ENCODE measurements at places on chromosomes 1 and 21. TPM values are rescaled to one million over a fixed set of nuclear protein-coding genes. Genes with fewer than 3 reads are reported as not detected.

GRCh38 chr1:210447456-210448057 is 118.9 kb downstream of the HHAT start:
- no peak overlapping the region for H3K27ac ChIP-seq
- no peaks in the 10 kb centered on the region for H3K36me3 ChIP-seq
- peaks cover 4% of the 10 kb centered on the region for H3K4me1 ChIP-seq
- H3K4me3 ChIP-seq: no peak overlapping the region
- no peak for DNase-seq

DNA sequence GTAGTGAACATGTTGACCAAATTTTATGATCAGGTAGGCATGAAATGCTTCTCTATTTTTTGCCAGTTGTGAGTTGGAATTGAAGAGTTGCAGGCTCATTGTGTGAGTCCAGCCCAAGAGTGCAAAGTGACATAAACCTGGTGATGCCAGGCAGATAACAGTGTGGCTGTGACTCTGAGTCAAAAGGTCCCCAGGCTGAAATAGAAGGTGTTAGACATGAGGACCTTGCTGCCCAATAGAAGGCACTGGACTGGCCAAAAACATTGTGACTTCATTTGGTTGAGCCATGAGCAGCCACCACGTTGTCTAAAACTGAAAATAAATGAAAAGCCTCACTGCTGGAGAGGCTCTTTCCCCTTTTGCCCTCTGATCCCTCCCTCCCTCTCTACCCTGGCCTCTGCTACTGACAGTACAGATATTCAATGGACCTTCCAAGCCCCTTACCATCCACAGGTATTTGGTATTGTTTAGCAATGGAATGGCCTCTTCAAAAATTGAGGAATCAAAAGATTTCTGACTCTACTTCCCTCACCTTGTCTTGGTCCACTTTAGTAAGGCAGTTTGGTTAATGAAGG is 67.8 kb upstream of the ABCD3 start:
- no peaks in the 10 kb centered on the region for H3K4me1 ChIP-seq
- H3K4me3 ChIP-seq: no peak overlapping the region
- no peak for DNase-seq

DNA sequence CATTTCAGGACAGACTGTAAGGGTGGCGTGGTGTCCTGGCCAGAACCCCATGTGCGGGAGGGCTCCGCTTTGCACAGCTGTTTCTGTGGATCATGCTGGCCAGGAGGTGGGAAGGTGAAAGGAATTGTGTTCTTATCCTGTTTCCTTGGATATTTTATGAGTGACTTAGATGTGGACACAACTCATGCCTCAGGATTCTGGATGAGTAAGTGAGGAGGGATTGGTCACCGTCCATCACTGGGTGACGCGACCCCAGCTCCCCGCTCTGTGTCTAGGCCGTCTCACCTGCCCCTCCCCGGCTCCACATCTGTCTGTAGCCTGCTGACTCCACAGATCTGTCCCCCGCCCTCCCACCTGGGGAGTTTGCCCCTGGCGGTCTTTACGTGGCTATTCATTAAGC is 48.8 kb downstream of the PIK3CD start:
- H3K4me1 ChIP-seq: peaks cover 15% of the 10 kb centered on the region
- H3K4me3 ChIP-seq: 0 out of 2 replicates have a peak overlapping the region, but pooled peaks have one; percentile 5
- peak; percentile 45 for DNase-seq
- H3K27ac ChIP-seq: no peak overlapping the region
- no peaks in the 10 kb centered on the region for H3K36me3 ChIP-seq
- H3K27me3 ChIP-seq: no peaks in the 10 kb centered on the region

The RABGAP1L gene
- total RNA-seq: 29.3 TPM

- H3K4me3 ChIP-seq: no peak overlapping the region
- DNase-seq: no peak
- H3K27me3 ChIP-seq: no peaks in the 10 kb centered on the region
Measured at GRCh38 chr1:234427950-234428646, 50.9 kb downstream of the TARBP1 start.

DNA sequence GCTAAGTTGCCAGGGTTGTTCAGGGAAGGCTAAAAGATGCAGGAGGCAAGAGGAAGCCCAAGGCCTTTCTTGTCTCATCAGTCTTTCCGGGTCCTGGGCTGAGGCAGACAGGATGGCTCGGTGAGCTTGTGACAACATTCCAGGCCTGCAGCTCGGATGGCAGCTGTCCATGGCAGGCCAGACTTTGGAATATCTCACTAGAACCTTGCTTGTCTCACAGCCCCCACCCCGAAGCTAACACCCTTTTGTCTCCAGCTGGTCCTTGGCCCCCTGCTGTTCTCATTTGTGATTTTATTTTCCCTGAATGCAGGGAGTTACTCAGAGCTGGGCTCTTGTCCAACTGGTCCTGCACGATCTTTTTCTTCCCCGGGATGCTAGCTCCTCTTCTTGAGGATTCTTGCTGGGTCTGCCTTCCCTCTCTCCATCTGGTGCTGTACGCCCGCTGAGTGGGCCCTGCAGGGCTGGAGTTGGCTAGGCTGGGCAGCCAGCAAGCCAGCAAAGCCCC is 477.2 kb upstream of the CAMK1G start:
- DNase-seq: no peak
- no peak overlapping the region for H3K4me3 ChIP-seq
- H3K27me3 ChIP-seq: no peaks in the 10 kb centered on the region
- no peaks in the 10 kb centered on the region for H3K36me3 ChIP-seq

DNA sequence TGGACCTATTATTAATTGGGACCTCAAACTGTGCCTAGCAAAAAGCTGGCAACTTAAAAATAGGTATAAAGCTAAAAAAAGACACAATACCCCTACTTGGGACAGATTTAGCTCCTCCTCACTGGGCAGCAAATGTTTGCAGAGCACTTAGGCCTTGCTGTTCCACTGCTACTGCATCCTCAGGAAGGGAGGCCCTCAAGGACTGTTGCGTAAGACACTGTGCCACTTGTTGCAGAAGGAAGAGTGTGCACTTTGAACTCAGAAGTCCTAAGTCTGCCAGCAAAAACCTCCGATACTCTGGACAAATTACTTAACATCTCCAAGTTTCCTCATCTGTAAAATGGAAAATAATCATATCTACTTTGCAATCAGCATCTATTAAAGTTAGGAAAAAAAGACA is 322.9 kb downstream of the BARHL2 start:
- DNase-seq: no peak
- no peaks in the 10 kb centered on the region for H3K36me3 ChIP-seq
- no peak overlapping the region for H3K4me3 ChIP-seq
- H3K27me3 ChIP-seq: no peaks in the 10 kb centered on the region
- H3K4me1 ChIP-seq: no peaks in the 10 kb centered on the region

DNA sequence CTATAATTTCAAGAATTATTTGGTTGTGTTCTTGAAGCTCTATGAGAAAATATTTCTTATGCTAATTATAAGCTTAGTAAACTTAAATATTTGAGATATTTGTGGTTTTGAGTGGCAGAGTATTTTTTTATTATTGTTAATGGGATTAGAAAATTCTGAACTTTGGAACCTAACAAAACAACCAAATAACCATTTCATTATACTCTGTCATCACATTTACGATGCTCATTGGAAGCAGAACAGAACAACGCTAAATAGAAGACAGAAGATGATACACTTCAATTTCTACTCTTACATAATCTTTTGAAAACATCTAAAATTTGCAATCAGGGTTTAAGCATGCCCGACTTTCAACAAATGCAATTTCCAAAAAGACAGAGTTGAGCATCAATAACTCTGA is 270.2 kb downstream of the PTPRC start:
- no peaks in the 10 kb centered on the region for H3K36me3 ChIP-seq
- no peaks in the 10 kb centered on the region for H3K27me3 ChIP-seq
- no peak for DNase-seq
- H3K4me1 ChIP-seq: no peaks in the 10 kb centered on the region
- no peak overlapping the region for H3K27ac ChIP-seq

The ERVH48-1 gene
- not detected for total RNA-seq

GRCh38 chr1:42221952-42222606 is 57.5 kb upstream of the GUCA2A start:
- no peak overlapping the region for H3K27ac ChIP-seq
- H3K4me1 ChIP-seq: no peaks in the 10 kb centered on the region
- H3K4me3 ChIP-seq: no peak overlapping the region
- DNase-seq: no peak
- no peaks in the 10 kb centered on the region for H3K36me3 ChIP-seq

DNA sequence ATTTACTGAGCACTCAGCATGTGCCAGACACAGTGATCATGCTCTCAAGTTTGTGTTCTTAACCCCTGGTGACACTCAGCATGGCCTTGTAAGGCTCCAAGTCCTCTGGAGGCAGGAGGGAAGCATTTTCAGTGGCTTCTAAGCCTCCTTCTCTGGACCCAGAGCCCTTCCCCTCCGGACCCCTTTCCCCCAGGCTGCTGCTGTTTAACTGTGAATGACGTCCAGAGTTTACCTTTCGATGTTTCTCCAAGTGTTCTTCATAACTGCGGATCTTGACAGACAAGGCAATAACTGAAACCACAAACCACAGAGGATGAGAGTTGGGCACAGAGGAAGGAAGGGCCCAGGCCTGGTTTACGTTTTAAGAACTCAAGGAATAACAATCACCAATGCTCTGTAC is 6.5 kb downstream of the MRPS15 start:
- H3K4me3 ChIP-seq: no peak overlapping the region
- no peaks in the 10 kb centered on the region for H3K27me3 ChIP-seq
- no peaks in the 10 kb centered on the region for H3K4me1 ChIP-seq
- DNase-seq: no peak
- H3K36me3 ChIP-seq: peaks cover 58% of the 10 kb centered on the region

The OPTC gene
- total RNA-seq: not detected

DNA sequence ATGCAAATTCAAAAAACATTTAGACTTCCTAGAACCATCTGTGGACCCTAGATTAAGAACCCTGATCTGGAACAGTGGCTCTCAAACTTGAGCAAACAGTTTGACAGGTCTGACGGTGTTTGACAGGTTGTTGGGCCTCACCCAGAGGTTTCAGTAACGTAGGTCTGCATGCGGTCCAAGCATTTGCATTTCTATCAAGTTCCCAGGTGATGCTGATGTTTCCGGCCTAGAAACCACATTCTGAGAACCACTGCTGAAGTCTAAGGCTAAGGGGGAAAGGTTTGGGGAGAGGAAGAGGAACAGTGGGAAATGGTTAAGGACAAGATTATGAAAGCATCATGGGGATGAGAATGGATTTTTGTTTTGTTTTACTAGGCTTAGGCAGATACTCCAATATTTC is 48.6 kb downstream of the MDM4 start:
- no peak overlapping the region for H3K4me3 ChIP-seq
- no peaks in the 10 kb centered on the region for H3K27me3 ChIP-seq
- DNase-seq: no peak
- no peak overlapping the region for H3K27ac ChIP-seq
- H3K36me3 ChIP-seq: no peaks in the 10 kb centered on the region

DNA sequence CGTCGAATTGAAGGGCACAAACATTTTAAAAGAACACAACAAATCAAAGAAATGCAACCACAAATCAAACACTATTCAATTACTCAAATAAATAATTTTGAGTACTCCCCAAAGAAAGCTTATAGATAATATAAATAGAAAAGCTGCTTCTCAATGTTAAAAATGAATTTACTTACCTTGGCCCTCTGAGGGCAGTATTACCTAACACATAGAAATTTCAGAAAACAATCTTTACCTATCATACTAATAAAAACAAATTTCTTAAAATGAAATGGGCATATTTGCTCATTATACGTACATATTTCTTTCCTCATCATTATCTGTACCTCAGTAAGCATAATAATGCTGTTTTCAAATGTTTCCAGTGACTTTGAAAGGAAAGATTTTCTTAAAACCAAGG is 141.8 kb downstream of the AKT3 start:
- no peak overlapping the region for H3K4me3 ChIP-seq
- H3K4me1 ChIP-seq: no peaks in the 10 kb centered on the region
- H3K27me3 ChIP-seq: peaks cover 54% of the 10 kb centered on the region
- H3K27ac ChIP-seq: no peak overlapping the region

The TAS1R1 gene
- total RNA-seq: not detected

DNA sequence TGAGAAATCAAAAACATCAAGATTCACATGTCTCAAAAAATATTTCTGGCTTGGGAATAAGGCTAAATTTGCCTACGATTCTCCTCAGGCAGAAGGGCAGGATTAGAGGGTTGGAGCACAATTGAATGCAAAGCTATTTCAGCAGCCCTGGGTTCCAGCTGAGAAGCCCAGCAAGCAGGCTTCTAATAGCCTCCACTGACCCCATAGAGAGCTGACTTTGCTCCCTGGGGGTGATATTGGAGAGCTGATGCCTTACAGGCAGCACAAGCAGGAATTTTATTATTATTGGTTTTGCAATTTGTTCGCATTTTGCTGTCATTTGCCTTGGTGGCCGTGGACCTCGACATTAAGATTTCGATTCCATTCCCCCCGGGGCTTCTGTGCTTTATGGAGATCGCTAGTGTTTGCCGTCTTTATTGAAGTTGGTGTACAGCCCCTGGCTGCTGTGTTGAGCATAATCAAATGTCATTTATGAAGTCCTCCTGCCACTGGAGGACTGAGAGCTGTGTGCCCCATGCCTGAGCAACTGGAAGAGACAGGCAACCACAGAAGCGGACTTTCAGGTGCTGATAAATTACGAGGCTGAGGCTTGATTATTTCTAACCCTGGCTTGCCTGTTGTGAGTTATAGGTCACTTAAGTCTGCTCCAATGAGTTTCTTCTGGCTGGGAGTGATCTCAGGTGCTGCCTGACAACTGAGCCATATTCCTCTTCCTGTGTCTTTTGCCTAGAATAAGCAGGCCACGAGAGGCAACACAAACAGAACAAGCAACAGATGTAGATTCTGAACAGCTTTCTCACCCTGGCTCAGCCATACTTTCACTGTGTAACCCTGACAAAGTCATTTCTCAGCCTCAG is 518.4 kb upstream of the CAMK1G start:
- H3K4me1 ChIP-seq: no peaks in the 10 kb centered on the region
- H3K27me3 ChIP-seq: peaks cover 4% of the 10 kb centered on the region
- DNase-seq: no peak
- no peak overlapping the region for H3K4me3 ChIP-seq
- H3K36me3 ChIP-seq: no peaks in the 10 kb centered on the region

The DMBX1 gene
- total RNA-seq: 4.3 TPM

DNA sequence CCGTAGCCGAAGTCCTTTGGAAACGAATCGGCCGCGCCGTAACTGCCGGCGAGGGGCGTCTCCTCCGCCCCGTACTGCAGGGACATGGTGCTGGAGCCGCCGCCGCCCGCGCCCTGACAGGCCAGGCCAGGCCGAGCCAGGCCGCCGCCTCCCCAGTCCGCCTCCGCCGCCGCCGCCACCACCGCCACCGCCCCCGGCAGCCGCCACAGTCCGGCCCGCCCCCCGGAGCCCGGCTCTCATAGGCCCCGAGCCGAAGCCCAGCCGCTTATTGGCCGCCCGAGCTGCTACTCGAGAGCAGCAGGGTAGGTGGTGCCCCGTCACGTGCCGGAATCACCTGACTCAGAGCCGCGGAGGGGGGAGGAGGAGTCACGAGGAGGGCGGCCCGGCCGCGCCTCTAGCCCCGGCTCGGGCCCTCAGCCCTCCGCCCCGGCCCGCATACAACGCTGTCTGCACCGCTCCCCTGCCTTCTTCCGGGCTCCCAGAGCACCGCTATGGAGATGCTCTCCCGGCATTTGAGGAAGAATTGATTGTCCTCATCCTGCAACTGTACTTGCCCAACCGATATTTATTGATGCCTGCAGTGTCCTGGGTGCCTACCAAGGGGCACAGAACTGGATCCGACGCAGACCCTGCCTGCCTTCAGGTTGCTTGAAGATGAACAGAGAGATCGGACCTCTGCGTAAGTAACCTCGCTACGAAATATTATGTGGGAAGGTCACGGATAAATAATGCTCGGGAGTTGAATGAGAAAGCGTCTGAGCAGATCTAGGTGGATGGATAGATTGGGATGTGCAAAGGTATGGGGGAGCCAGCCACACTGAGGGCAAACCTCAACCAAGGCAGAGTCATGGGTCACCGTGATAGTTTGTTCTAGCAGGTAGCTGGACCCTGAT is at the start of gene RRAGC:
TSS of gene RRAGC (minus strand) at position 212 of the 893 bp plus-strand sequence. CDS start at position 86, 126 bp downstream.
- H3K36me3 ChIP-seq: peaks cover 7% of the 10 kb centered on the region
- DNase-seq: peak; percentile 91
- peaks cover 19% of the 10 kb centered on the region for H3K4me1 ChIP-seq

All from HCT116 (cell line).